Epithelial cell of esophagus (primary cell): ENCODE measurements at places on chromosomes 13 and 19.

DNA sequence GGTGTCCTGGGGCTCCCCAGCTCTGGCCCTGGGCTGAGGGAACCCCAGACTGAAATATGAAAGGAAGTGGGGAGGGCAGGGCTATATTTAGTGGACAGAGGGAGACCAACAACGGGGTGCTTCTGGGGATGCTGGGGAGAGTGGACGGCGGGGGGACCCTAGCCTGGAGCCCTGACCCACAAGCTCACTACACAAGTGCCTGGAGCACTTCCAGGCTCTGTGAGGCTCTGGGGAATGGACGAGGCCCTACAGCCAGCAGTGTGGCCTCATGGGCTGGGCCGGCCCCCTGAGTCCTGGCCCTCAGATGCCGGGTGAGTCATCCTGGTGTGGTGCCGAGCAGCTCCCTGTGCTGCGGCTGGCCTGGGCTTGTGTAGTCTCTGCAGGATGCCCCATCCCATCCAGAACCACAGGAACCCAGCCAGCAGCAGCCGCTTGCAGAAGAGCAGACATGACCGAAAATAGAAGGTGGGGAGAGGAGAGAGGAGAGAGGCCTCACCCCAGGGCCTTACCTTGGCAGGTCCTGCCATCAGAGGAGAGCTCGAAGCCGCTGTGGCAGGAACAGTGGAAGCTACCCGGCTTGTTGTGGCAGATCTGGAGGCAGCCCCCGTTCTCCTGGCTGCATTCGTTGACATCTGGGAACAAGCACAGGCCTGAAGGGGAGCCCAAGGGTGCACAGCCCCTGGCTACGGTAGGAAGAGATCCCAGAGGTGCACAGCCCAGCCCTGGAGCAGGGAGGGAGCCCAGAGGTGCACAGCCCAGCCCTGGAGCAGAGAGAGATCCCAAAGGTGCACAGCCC lies 26.1 kb downstream of the GAS6 start:
- DNase-seq, result peak; percentile 99

DNA sequence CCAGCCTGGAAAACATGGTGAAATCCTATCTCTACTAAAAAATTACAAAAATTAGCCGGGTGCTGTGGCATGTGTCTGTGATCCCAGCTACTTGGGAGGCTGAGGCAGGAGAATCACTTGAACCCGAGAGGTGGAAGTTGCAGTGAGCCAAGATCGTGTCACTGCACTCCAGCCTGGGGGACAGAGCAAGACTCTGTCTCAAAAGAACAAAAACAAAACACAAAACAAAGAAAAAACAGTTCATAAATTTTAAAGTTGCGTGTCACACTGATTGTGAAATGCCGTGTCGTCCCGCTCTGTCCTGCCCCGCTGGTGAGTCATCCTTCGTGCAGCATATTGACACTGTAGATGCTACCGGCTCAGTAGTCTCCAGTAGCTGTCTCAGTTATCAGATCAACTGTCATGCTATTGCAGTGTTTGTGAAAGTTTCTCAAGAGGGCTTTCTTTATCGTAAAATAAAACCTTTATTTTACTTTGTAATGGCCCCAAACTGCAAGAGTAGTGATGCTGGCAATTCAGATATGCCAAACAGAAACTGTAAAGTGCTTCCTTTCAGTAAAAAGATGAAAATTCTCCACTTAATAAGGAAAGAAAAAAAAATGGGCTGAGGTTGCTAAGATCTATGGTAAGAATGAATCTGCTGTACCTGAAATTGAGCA lies 36.4 kb upstream of the IGFL1 start:
- DNase-seq, result peak; percentile 92

GRCh38 chr13:39273953-39274738 lies 235.9 kb downstream of the NHLRC3 start:
- DNase-seq, result peak; percentile 49

DNA sequence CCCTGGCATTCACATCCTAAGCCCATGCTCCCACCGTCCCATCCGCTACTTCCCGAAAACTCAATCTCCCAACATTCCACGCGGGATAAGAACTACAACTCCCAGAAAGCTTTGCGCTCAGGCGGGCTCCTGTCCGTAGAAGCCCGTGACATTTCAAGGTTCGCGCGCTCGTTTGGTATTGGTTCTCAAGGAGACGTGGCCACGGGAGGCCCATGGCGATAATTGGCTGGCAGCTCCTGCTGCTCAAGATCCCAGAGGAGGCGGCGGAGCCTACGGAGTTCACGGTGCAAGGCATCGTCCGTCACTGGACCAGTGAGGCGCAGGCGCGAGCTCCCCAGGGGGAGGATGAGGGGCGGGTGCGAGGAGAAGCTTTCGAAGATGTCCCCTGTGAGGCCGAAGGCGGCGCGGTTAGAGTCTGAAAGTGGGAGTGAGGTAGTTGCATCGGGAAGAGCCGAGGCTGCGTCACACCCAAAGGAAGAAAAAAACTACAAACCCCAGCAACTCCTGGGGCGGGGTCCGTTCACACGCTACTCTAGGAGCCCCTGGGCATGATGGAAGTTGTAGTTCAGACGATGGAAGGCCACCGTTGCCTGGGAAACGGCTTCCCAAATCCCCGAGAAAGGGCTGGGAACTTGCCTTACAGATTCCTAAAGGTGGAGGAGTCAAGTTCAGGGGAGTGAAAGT lies 1.2 kb upstream of the MAMSTR start:
- DNase-seq, result peak; percentile 100

- DNase-seq, result peak; percentile 36
Measured at GRCh38 chr13:102392481-102393209, 9.2 kb downstream of the FGF14 start.

GRCh38 chr13:25738342-25739196 lies 313.2 kb downstream of the SHISA2 start:
- DNase-seq, result peak; percentile 40

GRCh38 chr13:63308549-63309165 lies 1893.0 kb upstream of the PCDH20 start:
- no peak for DNase-seq

- no peak for DNase-seq
Measured at GRCh38 chr19:43607238-43608205, 4.4 kb upstream of the SRRM5 start.

GRCh38 chr13:109734002-109734785 lies 52.2 kb downstream of the IRS2 start:
- DNase-seq, result no peak

- peak; percentile 73 for DNase-seq
Measured at GRCh38 chr13:34749046-34749445, 193.0 kb upstream of the NBEA start.

GRCh38 chr13:77390391-77390790 lies 63.5 kb upstream of the MYCBP2 start:
- no peak for DNase-seq

GRCh38 chr13:49615836-49616675 lies 12.3 kb upstream of the ARL11 start:
- no peak for DNase-seq

- no peak for DNase-seq
Measured at GRCh38 chr13:62137629-62138405, 722.2 kb upstream of the PCDH20 start.

- peak; percentile 98 for DNase-seq
Measured at GRCh38 chr19:1213391-1214286, 8.1 kb downstream of the STK11 start.

DNA sequence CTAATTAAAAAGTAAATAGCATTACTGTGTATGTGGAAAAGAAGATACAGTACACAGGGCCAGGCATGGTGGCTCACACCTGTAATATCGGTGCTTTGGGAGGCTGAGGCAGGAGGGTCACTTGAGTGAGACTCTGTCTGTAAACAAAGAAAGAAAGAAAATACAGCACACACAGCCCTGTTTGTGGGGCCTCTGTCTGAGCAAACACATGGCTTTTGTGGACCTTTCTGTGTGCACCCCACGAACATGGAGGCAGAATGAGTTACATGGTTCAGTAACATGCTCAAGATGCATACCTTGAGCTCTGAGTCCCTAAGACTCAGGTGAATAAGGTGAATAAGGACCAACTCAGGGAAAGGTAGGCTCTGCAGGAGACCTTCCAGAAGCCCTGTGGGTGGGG lies 20.0 kb upstream of the AMER2 start:
- DNase-seq, result no peak
